ENCODE measurements at places on chromosomes 11 and 22.

DNA sequence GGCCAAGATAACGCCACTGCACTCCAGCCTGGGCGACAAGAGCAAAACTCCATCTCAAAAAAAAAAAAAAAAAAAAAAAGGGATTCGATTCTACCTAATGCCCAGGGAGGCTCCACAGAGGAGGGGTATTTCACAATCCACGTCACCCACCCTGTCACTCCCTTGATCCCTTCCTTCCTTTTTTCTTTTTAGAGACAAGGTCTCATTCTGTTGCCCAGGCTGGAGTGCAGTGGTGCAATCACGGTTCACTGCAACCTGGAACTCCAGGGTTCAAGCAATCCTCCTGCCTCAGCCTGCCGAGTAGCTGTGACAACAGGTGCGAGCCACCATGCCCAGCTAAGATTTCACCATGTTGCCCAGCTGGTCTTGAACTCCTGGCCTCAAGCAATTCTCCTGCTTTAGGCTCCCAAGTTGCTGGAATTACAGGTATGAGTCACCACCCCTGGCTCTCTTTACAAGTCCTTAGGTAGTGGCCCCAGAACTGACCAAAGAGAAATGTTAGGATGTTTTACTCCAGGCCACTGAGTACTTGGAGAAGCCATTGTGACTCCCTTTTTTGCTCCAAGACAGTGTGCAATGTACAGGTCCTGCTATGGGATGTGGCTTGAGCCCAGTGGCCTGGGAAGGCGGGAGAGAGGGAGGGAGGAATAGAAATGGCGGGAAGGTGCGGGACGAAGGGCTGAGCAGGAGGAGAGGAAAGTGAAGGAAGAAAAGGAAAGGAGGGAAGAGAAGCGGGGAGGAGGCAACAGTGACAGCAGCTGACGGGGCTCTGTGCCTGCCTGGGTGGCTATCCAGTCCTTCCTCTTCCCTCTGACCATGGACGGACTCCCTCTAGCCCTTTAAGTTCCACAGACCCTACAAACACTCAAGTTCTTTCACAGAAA, 11.8 kb upstream of the FXYD2 start:
- DNase-seq: no peak

GRCh38 chr22:49933236-49934159, 15.1 kb downstream of the CRELD2 start:
- no peak for DNase-seq

GRCh38 chr11:130478881-130479280, 30.4 kb downstream of the ADAMTS15 start:
- DNase-seq: no peak

- no peak for DNase-seq
Measured at GRCh38 chr11:115477410-115477809, 26.8 kb downstream of the CADM1 start.

GRCh38 chr11:35765211-35765610, 102.6 kb downstream of the TRIM44 start:
- DNase-seq: no peak

DNA sequence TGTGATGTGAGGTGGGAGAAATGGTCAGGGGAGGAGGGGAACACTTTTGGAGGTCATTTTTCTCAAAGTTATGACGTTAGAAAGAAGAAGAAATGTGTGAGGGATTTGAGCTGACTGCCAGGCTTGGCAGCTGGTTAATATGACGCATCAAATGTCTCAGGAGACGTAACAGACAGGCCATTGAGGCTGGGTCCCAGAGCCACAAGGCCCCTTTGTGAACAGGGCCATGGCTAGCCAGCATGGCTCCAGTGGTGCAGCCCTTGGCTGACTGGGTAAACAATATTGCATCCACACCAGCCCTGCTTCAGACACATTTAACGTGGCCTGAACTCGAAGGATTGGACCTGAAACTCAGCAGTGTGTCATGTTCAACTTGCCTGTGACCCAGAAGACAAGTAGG, 34.3 kb downstream of the AMOTL1 start:
- DNase-seq: no peak

- DNase-seq: no peak
Measured at GRCh38 chr11:77351281-77351886, 49.9 kb upstream of the GDPD4 start.

DNA sequence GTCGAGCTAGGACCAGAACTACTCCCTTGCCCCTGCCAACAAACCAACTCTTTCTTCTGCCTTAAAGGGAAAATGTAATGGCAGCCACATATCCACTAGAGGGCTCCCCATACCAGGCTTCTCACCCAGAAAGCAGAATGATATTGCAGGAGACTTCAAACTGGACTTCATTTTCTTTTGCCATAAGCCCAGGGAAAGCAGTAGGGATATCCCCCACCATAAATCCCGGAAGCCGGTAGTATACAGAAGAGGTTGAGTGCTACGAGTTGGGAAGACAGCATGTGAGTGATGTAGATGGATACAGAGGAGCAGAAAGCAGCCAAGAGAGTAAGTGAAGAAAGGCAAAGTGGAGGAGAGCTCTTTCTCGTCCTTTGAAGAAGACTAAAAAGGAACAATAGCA, 12.1 kb downstream of the PLAAT5 start:
- DNase-seq: peak; percentile 66

- no peak for DNase-seq
Measured at GRCh38 chr11:57397394-57397990, 7.0 kb upstream of the PRG2 start.

DNA sequence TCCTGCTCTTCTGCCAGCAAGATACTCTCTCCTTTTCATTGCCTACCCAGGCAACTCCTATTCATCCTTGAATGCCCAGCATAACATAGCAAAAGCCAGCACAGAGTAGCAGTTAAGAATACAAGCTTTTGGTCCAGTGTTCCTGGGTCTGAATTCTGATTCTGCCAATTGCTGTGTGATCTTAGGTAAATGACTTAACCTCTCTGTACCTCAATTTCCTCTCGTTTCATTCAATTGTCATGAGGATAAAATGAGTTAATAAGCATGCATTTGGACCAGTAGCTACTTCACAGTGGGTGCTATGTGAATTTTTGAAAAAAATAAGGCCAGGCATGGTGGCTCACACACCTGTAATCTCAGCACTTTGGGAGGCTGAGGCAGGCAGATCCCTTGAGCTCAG, 346.0 kb downstream of the BUD13 start:
- no peak for DNase-seq

GRCh38 chr11:5922749-5923426, 19.2 kb upstream of the OR56A3 start:
- DNase-seq: no peak

GRCh38 chr11:118715837-118716260, 36.4 kb upstream of the TREH start:
- no peak for DNase-seq

DNA sequence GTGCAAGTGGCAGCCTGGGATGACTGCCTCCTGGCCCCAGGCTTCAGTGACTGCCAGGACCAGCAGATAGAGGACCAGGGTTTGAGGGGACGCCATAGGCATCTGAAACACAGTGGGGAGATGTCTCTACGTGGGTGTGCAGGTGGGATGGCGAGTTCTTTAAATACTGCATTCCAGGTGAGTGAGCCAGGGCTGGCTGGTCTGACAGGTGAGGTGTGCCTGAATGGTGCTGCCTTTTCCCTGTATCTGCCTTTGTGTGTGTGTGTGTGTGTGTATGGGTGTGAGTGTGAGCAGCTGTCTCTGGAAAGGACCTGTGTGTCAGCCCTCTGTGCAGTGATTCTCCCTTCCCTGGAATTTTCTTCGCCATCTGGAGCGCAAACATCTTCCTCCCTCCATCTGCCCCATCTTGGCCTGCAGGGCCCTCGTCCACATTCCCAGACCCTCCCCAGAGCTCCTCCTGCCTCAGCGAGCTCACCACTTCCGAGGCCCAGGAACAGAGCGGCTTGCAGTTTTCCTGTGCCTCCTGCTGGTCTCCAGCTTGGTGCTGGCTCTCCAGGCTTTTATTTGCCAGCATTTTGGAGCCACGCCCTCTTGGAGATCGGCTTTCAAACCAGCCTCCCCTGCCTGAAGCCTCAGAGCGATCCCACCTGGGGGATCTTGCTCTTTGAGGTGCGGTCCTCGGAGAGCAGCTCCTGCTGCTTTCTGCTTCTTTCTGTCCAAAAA, at the start of gene GPHA2:
TSS of gene GPHA2 (minus strand) at position 535 of the 723 bp plus-strand sequence. CDS start at position 102, 433 bp downstream.
- no peak for DNase-seq

- peak; percentile 46 for DNase-seq
Measured at GRCh38 chr11:74493791-74494630, 487 bp upstream of the LIPT2 start.

GRCh38 chr22:16815073-16815472, 10.1 kb downstream of the XKR3 start:
- no peak for DNase-seq

- DNase-seq: no peak
Measured at GRCh38 chr11:13033760-13034533, 24.8 kb downstream of the RASSF10 start.

DNA sequence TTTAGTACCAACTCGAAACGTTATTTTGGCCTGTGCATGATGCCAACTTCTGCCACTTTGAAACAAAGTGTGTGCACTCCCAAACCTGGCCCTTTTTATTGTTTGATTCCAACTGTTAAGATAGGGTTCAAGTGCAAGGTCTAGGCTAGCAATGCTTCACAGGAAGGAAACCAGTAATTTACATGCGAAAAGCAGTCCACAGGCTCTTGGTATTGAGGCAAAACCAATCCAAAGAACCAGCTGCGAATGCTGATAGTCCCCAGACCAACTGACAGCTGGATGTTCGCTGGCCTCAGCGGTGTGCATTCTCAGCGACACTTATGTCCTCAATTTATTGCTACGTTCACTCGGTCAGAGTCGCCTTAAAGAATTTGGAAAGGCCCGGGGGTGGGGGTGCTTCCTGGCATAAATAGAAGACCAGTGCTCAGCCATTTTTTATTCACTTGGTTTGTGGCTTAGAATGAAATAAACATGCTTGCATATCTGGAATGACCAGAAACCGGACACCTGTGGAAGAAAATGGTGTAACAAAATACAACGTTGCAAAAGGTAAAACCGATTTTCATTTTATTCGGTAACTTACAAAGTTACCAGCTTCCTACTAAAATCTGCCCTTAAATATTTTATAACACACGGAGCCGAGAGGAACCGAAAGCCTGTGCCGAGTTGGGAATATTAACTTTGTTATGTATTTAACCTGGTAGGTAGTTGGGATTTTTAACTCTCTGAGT, 1.6 kb downstream of the CPT1A start:
- peak; percentile 12 for DNase-seq

DNA sequence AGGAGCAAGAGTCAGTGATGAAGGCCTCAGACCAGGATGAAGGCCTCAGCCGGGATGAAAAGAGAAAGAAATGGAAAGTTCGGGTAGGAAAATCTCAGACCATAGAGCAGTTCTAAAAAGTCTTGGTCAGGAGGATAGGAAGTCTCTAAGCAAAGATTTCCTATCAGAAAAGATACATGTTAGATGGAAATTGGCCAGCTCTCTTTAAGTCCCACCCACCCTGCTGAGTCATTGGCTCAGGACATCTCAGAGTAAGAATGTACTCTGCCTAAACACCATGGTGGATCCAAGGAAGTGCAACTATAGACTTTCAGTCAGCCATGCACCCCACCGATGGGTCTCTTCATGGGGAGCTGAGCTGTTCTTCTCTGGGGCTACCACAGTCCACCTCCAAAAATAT, 4.4 kb downstream of the OR8B3 start:
- DNase-seq: no peak

GRCh38 chr11:92658733-92659132, 310.7 kb upstream of the MTNR1B start:
- DNase-seq: no peak

DNA sequence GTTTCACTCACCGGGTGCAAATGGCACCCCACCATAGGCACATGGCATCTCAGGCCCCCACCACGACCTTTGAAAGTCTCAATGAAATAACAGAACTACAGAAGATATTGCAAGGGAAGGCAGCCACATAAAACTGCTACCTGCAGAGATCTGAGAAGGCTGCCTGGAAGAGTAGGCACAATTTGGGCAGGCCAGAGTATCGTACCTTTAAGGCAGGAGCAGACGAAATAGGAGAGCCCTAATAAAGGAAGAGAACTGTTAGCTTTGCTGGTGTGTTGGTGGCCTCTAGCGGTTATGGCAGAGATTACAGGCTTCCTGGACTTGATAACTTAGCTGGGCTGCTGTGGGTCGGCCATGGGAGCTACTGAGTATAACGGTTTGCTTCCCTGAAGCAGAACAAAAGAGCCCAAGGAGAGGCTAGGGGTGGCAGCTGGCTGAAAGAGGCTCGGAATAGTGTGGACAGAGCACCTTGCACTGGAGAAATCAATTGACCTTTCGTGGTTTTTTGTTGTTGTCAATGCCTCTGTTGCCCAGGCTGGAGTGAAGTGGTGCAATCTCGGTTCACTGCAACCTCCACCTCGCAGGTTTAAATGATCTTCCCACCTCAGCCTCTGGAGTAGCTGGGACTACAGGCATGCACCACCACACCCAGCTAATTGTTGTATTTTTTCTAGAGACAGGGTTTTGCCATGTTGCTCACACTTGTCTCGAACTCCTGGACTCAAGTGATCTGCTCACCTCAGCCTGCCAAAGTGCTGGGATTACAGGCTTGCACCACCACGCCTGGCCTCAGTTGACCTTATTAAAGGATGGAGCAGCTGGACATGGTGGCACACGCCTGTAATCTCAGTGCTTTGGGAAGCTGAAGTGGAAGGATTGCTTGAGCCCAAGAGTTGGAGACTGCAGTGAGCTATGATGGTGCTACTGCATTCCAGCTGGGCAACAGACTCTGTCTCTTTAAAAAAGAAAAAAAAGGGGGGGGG, 4.8 kb downstream of the SDF2L1 start:
- peak; percentile 73 for DNase-seq

DNA sequence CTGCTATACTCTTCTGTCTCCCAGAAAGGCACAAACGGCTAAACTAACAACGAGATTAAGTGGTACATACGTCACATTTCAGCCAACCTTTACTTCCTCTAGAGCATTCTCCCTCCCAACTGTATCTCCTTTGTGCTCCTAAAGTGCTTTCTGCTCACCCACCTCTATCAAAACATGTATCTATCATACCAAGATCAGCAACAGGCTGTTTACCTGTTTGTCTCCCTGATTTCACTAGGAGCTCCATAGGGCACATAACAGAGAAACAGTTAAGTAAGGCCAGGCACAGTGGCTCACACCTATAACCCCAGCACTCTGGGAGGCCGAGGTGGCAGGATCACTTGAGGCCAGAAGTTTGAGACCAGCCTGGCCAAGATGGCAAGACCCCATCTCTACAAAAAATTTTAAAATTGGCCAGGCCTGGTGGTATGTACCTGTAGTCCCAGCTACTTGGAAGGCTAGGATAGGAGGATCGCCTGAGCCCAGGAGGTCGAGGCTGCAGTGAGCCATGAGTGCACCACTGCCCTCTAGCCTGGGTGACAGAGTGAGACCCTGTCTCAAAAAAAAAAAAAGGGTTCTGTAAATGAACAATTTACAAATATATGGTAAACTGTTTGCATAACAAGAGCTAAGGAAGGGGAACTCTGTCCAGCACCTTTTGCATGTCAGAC, 2.8 kb downstream of the NDUFC2 start:
- DNase-seq: no peak

DNA sequence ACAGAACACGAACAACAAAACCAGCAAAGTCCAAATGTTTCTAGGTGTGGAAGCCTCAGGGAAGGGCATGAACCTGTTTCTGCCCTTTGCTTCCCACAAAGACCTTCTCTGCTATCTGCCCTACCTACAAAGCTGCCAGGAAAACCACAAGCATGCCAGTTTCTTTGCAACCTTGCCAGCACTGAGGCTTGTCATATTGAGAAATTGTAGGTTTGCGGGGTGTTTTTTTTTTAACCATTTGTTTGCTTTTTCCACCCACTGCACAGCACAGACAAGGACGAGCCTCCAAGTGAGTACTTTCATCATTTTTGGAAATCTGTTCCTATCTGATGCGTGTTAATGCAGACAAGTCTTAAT, 12.8 kb downstream of the PARVG start:
- DNase-seq: no peak

- no peak for DNase-seq
Measured at GRCh38 chr11:20597680-20598484, 1.5 kb upstream of the SLC6A5 start.

GRCh38 chr11:42542336-42542735, 769.5 kb upstream of the API5 start:
- DNase-seq: no peak
